HS-27A (cell line): ENCODE measurements at places on chromosomes 1 and 21.
A peak's percentile ranks its signal among the peaks of the same experiment; 100 is the strongest.

- no peak for DNase-seq
These were observed 2.0 kb downstream of the CSRP1 start for GRCh38 chr1:201504799-201505502.

- no peak for DNase-seq
These were observed 30.4 kb downstream of the TFAP2E start for GRCh38 chr1:35603468-35603867.

DNA sequence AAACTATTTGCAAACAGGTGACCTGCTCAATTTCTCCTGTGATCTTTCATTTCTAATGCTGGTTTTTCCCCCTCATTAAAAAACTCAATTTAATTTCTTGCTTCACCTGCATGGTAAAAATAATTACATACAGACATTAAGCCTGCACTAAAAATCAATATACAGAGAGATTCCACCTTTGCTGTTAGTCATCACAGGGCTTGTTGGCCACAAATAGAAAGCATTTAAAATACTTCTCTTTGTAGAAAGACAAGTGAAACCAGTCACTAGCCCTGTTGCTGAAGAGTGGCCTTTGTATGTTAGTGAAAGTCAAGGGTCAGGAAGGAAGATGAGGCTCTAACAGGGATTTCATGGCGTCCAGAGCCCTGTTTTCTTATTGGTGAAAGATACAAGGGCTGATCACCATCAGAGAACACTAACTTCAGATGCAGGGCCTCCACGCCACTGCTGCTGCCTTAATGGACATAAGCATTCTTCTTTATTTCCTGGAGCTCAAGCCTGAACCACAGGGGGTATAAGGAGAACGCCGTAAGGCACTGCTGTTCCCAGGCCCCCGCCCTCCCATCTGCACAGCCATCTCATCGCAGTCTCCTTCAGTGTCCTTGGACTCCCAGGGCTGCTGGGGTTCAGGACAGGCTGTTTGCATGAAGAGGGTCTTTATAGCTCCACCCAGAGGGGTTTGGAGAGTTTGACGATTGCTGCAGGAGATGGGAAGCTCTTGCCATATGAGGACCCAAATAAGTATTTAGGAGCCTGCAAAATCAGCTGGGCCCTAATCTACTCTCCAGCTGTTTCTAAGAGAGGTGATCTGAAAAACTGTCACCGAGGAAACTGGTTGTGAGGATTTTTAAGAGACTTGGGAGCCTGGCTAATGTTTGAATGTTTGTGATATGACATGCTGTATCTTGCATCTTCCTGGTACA is 117.3 kb upstream of the IRF2BP2 start:
- DNase-seq = no peak

GRCh38 chr1:155051777-155052398 is 772 bp downstream of the ADAM15 start:
- DNase-seq = no peak

DNA sequence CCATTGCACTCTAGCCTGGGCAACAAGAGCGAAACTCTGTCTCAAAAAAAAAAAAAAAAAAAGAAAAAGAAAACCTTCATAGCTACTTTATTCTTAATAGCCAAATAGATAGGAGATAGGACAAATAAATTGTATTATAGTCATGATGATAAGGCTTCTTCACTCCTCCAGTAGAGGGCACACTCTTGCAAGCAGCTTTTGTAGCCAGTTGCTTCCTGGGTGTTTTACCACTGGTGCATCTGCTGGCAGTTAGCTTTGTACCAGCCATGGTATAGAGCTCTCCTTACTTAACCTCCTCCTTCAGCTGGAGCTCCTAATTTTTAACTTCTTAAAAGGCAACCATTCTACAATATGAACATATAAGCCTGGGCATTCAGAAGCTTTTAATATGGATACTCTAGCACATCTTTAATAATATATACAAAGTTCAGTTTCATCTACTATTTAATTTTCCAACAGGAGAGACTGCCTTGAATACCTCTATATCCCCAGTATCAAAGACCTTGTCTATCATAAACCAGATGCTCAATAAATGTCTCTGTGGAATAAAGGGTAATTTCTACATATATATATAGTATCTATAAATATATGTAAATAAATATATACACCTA is 35.8 kb downstream of the EVI5 start:
- DNase-seq = no peak

- no peak for DNase-seq
These were observed 91.1 kb upstream of the RGS4 start for GRCh38 chr1:162977944-162978568.

GRCh38 chr1:171472183-171472647 is 13.1 kb upstream of the PRRC2C start:
- DNase-seq = no peak

- no peak for DNase-seq
These were observed 64.4 kb downstream of the PHTF1 start for GRCh38 chr1:113694910-113695309.

DNA sequence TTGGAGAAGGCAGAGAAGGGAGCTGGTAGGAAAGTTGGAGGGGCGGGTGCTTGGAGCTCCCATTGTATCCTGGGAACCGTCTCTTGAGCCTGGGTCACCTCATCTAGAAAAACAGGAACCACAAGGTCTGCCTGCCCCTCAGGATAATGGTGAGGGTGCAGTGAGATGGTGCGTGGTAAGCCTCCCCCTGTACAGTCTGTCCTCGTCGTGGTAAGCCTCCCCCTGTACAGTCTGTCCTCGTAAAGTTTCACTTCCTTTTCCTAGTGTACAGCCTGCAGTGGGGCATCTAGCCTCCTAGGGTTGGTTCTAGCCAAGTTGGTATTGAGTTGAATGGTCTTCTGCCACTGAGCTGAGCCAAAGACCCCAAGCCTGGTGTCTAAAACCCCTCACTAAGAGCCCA is 66.5 kb upstream of the IGSF21 start:
- no peak for DNase-seq

DNA sequence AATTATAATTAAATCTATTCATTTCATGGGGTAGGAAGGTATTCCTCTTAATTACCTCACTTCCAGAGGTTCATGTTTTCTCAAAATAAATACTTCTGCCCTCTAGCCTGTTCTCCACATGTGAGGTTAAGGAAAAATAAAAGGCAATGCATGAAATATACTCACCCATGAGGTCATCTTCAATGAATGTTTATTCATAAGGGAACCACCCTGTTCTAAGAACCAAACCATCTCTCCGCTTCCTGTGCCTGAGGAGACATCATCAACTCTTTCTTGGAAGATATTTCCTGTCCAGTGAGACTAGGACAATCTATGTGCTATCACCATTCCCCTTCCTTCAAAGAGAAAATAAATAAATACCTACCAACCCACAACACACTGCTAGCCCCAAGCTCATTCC is 513.7 kb upstream of the PLXNA2 start:
- no peak for DNase-seq

DNA sequence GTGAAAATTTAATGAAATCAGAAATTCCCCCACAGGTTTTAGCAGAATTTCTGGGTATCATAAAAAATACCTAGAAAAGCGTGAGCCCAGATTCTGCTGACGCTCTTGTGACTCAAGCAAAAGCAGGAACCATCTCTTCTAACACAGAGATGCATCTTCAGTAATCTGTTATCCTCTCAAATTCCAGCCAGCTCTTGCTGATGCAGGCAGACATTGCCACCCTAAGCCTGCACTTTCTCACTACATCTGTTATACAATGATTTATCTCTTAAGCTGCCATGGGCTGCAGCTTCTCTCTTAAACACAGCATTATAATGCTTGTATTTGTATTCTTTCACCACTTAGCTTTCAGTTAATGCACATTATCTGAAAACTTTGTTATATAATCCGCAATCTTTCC is 113.0 kb upstream of the RGS1 start:
- DNase-seq = no peak

- DNase-seq = peak; percentile 83
These were observed 56.3 kb downstream of the GIPC2 start for GRCh38 chr1:78102082-78102481.

DNA sequence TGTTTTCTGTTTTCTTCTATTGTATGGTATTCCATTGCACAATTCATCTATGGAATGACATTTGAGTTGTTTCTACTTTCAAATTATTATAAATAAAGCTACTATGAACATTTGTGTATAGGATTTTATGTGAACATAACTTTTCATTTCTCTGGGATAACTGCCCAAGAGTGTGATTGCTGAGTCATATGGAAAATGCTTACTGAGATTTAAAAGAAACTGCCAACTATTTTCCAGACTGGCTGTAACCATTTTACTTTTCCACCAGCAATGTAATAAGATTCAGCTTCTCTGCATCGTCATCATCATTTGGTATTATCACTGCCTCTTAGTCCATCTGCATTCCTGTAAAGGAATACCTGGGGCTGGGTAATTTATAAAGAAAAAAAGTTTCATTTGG is 779.6 kb upstream of the PRMT6 start:
- DNase-seq = no peak

- DNase-seq = no peak
These were observed 392 bp upstream of the DMRTA2 start for GRCh38 chr1:50423670-50424000.

DNA sequence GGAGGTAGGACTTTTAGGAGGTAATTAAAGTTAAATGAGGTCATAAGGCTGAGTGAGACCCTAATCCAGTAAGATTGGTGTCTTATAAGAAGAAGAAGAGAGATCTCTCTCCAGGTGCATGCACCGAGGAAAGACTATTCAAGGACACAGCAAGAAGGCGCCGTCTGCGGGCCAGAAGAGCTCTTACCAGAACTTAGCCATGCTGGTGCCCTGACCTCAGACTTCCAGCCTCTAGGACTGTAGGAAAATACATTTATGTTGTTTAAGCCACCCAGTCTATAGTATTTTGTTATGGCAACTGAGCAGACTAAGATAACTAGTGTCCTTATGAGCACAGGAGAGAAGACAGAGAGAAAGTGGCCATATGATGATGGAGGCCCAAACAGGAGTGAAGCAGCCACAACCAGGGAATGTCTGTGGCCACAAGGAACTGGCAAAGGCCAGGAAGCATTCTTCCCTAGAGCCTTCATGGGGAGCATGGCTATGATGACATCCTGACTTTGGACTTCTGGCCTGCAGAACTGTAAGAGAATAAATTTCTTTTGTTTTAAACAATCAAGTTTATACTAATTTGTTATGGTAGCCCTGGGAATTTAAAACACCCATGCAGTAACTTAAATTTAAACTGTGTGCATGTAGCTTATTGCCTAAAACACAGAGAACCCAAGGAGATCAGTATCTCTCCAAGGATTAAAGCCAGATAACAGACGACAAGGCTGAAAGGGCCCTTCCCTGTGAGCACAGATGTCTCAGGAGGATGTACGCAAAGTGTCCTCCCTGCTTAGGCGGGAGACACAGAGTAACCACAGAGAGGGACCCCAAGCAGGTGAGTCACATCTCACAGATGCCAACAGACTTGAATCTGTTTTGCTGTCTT is 9.9 kb upstream of the CD58 start:
- DNase-seq = no peak

DNA sequence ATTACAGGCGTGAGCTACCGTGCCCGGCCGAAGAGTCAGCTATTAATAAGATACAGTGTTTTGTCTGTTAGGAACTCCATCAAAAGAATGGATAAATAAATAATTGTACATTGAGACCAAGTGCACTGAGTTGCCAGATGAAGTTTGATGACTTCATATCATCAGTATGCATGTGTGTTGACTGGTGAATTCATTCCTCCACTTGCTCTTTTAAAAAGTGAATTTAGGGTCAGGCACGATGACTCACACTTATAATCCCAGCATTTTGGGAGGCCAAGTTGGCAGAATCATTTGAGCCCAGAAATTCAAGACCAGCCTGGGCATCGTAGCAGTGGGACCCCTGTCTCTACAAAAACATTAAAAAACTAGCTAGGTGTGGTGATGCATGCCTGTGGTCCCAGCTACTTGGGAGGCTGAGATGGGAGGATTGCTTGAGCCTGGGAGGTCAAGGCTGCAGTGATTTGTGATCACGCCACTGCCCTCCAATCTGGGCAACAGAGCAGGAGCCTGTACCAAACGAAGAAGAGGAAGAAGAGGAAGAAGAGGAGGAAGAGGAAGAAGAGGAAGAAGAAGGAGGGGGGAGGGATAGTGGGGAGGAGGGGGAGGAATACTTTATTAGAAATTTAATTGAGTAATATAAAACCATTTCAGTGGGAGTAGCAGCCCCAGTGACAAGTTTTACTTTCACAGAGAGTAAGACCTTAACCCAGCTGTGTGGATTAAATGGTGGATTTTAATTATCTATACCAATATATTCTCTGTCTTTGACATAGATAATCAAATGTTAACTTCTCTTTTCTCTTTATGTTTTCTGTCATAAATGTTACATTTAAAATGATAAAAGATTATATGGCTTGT is 74.9 kb downstream of the CCDC18 start:
- peak; percentile 82 for DNase-seq

GRCh38 chr1:236736761-236737160 is 50.5 kb downstream of the ACTN2 start:
- no peak for DNase-seq

GRCh38 chr1:239647964-239648632 is 261.7 kb downstream of the CHRM3 start:
- DNase-seq = no peak

DNA sequence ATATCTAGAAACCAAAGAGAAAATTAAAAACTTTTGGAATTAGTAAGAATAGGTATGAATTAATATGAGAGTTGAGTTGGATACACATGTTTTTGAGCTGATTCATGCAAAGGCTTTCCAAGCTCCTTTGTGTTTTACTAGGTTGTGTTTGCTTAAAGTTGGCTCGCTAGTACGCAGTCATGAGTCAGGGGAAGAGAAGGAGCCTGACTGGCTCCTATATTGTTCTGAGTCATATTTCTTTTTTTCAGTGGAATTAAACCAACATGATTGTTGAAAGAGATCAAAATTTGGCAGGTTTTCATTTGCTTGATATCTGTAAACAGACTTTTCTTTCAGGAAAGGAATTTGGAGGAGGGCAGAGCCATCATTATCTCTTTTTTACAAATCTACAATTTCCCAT is 66.7 kb downstream of the MAGI3 start:
- DNase-seq = peak; percentile 91

- DNase-seq = no peak
These were observed 345.1 kb upstream of the SNX7 start for GRCh38 chr1:98316286-98316905.

DNA sequence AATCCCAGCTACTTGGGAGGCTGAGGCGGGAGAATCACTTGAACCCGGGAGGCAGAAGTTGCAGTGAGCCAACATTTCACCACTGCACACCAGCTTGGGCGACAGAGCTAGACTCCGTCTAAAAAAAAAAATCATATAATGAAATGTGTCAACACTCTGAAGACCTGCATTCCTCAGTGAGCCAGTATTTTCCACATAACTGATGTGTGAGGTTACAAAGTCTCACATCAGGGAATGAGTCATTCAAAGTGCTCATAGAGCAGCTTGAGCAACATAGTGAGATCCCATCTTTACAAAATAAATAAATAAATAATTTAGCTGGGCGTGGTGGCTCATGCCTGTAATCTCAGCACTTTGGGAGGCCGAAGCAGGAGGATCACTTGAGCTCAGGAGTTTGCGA is 65.5 kb downstream of the CASZ1 start:
- peak; percentile 55 for DNase-seq

DNA sequence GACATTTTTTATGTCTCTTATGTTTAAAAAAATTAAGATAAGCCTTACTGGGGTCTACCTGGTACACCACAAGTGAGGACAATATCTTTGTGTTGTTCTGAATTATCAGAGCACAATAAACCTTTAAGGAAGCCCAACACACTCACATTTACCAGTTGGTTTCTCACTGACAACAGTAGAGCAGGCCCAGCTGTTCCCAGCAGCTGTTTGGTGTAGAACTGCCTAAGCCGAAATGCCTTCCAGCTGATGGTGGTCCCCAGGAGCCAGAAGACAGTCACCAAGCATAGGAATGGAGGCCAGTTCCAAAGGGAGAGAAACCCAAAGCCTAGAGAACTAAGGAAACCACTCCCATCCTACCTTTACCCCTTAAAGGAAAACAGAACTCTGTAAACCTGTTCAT is 428.6 kb upstream of the CAMK1G start:
- DNase-seq = no peak

GRCh38 chr1:30868833-30869435 is 39.6 kb downstream of the SDC3 start:
- DNase-seq = no peak
